ENCODE measurements at places on chromosomes 1 and 21.

GRCh38 chr1:55287723-55288122 lies 72.6 kb upstream of the USP24 start:
- no peak for DNase-seq

DNA sequence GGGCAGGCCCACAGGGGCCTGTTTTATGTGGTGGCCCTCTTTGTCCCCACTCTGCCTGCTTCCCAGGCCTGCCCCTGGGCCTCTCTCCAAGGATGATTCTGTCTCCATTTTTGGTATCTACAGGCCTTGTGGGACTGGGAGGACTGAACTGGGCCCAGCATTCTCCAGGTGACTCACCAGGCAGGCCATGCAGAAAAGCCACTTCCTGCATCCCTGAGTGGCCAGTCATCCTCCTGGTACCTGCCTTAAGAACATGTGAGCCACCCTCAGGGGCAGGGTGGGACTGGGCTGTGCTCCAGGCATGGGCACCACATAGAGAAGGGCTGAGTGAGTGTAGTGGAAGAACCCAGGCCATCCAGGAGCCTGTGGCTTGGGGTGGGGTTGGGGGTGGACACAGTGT lies 20.0 kb upstream of the BCAR3 start:
- DNase-seq: no peak

GRCh38 chr1:227779021-227779441 lies 36.4 kb upstream of the PRSS38 start:
- DNase-seq: no peak

DNA sequence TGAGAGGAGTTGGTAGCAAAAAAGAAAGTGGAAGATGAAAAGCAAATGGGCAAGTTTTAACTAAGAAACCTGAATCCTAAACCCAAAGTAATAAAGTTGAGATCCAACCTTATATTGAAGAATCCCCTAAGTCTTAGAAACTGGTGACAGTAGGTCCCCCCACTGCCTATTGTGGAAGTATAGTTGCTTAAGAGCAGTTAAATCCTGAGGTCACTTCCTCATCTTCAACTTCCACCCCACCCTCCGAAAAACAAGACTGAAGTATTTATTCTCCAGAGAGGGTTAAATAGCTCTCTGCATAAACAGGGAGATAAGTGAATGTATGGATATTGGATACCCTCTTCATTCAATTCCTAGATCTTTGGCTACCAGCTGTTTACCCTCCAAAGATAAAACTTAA lies 3.3 kb upstream of the DSTYK start:
- peak; percentile 82 for DNase-seq

DNA sequence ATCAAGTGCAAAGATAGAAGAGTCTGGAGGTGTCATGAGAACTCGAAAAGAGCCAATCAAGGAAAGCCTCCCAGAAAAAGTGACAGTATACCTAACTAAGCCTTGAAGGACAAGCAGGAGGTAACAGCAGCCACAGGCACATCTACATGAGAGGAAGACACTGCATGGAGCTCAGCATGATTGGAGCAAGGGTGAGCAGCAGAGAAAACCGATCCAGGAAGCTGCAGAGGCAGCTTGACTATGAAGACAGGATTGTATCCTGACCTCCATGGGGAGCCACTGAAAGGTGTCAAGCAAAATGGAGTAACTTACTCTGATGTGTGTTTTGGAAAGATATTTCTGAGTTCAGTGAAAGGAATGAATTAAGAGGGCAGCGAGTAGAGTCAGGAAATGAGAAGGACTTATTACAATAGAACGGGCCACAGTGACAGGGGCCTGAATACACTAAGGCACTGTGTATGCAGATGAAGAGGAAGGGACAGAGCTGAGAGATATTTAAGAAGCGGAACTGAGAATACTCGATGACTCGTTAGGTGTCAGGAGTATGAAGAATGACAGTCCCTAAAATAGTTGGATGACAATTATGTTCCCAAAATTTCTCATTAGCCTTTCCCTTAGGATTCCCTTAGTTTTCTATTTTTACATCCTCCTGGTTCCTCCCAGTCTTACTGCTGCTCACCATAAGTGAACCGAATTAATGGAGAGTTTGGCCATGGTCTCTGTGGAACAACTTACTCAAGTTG lies 139.3 kb upstream of the NFIA start:
- peak; percentile 38 for DNase-seq

DNA sequence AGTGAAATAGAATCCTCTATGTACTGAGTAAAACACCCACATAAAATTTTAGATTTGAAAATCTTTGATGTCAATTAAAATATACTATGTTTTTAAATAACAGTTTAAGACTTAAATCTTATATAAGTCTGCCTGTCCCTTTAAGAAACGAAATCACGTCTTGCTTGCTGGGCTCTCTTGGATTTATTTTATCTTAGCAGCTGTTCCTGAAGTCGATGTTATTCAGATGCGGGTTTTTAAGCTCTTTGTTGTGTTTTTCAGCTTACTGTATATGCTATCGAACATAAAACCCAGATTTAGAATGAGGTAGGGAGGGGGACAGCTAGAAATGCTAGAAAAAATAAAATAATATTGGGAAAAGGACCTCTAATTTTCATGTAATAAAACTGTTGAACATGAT lies 11.1 kb upstream of the SSX2IP start:
- no peak for DNase-seq
